ENCODE measurements at places on chromosomes 5 and 9.

DNA sequence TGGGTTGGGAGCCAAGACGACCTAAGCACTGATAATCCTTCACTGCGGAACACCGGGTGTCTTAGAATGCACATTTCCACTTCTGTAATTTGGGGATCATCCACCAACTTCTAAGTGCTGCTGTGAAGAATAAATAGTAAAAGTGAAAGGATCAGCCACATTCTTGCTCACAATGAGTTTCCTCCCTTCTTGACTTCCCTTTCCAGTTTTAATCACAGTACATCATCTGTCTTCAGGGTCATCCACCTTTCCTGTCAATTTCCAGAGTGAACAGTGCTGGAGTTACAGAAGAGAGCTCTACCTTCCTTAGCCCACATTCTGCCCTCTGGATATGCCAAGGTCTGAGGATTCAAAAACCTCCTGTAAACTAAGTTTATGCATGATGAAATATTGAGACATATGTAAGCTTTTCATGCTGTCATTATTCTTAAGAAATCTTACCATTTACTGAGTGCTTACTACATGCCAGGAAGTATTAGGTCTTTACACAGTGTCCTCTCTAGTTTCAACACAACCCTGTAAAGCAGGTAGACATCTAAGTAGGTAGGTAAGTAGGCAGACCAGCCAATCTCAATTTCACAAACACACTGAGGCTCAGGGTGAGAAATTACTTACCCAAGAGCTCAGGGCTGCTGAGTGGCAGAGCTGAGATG, 105.2 kb downstream of the CDK5RAP2 start:
- DNase-seq = no peak

GRCh38 chr5:111820072-111820471, 63.1 kb upstream of the NREP start:
- DNase-seq = no peak

- DNase-seq = no peak
Observed at GRCh38 chr5:82909771-82910170, 167.4 kb downstream of the TMEM167A start.

- DNase-seq = peak; percentile 34
Observed at GRCh38 chr9:91714020-91714806, 235.8 kb downstream of the ROR2 start.

DNA sequence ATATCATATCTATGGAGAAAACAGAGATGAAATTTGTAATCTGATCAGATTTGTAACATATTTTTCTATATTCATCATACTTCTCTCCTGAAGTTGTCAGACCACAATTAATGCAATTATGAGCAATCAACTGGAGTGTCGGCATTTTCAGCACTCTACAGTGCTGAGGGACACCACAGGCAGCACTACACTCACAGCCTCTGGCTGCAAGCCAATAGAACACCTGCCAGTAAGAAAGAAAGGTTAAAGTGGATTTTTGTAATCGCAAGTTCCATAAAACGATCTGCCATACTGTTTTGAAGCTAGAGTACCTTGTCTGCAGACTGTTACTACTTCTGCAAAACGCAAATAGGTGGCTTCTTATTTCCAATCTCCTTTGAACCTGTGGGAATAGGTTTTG, 147.6 kb downstream of the ADAMTS6 start:
- DNase-seq = peak; percentile 89

- no peak for DNase-seq
Observed at GRCh38 chr5:10633271-10634049, 69.6 kb downstream of the ANKRD33B start.

DNA sequence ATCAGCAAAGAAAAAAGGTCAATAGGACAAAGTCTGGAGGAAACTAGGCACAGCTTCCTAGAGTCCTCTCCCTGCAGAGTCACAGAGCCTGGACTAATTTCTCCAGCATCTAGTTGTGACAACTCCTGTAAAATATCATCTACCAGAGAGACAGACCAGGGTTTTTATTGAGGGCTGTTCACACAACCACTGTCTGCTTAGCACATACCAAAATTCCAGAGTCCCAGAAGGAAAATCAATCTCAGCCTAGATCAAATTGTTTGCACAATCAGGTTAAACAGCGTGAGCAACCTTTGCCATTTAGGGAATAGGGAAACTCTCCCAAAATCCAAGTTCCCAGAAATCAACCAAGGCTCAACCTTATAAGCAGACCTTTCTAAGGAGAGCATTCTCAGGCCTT, 190.3 kb downstream of the SYK start:
- no peak for DNase-seq

Data from NCI-H1105 treated with DMSO at 0.1 percent for 48 hours (cell line).